Activated CD4-positive, alpha-beta T cell treated with anti-CD3 and anti-CD28 coated beads for 36 hours (primary cell): ENCODE measurements at places on chromosomes 12 and 14. TPM values are rescaled to one million over a fixed set of nuclear protein-coding genes. Genes with fewer than 3 reads are reported as not detected.
A peak's percentile ranks its signal among the peaks of the same experiment; 100 is the strongest.

- no peaks in the 10 kb centered on the region for H3K4me1 ChIP-seq
- H3K36me3 ChIP-seq, result no peaks in the 10 kb centered on the region
- DNase-seq, result no peak
- H3K4me3 ChIP-seq, result no peak overlapping the region
- no peak overlapping the region for H3K27ac ChIP-seq
Observed at GRCh38 chr12:61213646-61214045, 1046.6 kb upstream of the USP15 start.

- no peak overlapping the region for H3K27ac ChIP-seq
- DNase-seq, result no peak
- H3K4me1 ChIP-seq, result peaks cover 20% of the 10 kb centered on the region
- no peak overlapping the region for H3K4me3 ChIP-seq
- H3K27me3 ChIP-seq, result peaks cover 18% of the 10 kb centered on the region
Observed at GRCh38 chr14:54667026-54667744, 100.3 kb downstream of the SAMD4A start.

DNA sequence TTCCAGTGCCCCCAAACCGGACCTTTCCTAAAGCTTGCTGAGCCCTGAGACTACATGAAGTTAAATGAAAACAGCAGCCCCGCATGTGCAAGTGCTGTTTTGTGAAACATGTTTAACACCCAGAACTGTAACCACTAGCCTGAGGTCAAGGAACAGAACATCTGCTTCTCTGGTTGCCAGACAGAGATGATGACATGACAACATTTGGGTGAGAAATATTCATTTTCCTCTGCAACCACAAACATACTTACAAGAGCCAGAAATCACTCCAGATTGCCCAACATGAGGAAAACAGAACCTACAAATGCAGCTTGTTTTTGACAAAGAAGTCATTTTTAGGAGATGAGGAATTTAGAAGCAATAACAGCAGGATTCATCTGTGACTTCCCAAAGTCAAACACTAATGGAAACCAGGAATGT, 110.4 kb downstream of the BCAT1 start:
- peak overlapping the region; percentile 36 for H3K4me3 ChIP-seq
- H3K27me3 ChIP-seq, result peaks cover 10% of the 10 kb centered on the region
- peak; percentile 53 for DNase-seq

DNA sequence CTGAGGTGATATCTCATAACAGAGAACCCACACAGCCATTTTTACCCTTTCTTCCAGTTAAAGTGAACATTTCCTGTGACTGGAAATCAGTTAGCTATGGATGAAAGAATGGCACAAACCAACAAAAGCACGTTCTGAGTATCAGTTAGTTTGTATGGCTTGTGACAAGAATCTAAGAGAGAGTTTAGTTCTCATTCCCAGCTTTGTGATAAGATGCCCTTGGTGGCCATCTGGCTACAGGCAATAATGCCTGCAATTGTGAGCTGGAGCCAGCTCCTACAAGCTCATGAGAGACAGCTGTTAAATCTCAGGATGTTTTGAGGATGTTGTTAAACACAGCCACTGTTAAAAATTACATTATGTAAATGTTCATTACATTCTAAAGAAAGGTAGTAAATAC, 122.0 kb upstream of the FRMD6 start:
- no peaks in the 10 kb centered on the region for H3K4me1 ChIP-seq
- H3K36me3 ChIP-seq, result no peaks in the 10 kb centered on the region
- H3K4me3 ChIP-seq, result no peak overlapping the region
- H3K27me3 ChIP-seq, result peaks cover 6% of the 10 kb centered on the region
- DNase-seq, result no peak
- no peak overlapping the region for H3K27ac ChIP-seq

- no peak overlapping the region for H3K27ac ChIP-seq
- no peak for DNase-seq
- H3K27me3 ChIP-seq, result peaks cover 2% of the 10 kb centered on the region
- no peaks in the 10 kb centered on the region for H3K36me3 ChIP-seq
- H3K4me3 ChIP-seq, result no peak overlapping the region
Observed at GRCh38 chr12:111221062-111222026, 147.6 kb downstream of the PHETA1 start.

GRCh38 chr14:77027538-77028383, 747 bp downstream of the IRF2BPL start:
- H3K27ac ChIP-seq, result peak overlapping the region; percentile 55
- no peaks in the 10 kb centered on the region for H3K27me3 ChIP-seq
- peak overlapping the region; percentile 88 for H3K4me3 ChIP-seq
- DNase-seq, result peak; percentile 81
- peaks cover 37% of the 10 kb centered on the region for H3K36me3 ChIP-seq

DNA sequence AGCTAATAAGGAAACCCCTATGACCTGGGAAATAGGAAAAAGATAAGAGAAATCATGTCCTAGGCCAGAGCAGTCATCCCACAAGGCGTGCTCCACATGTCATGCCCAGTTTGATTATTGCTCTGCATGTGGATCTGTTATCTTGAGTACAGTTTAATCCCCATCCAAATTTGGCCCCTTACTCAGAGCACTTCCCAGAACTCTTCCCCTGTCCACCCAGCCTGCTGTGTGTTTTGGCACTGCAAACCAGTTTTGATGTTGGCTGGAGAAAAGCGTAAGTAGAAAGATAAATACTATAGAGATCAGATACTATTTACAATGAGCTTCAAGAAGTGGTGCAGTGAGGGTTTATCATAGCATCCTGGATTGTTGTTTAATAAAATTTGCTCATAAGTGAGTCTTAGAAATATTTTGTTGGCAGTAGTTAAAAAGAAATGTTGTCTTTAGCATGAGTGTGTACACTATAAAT, 83.8 kb downstream of the PTPRB start:
- H3K27ac ChIP-seq, result no peak overlapping the region
- no peaks in the 10 kb centered on the region for H3K4me1 ChIP-seq
- H3K4me3 ChIP-seq, result no peak overlapping the region
- DNase-seq, result no peak
- H3K27me3 ChIP-seq, result peaks cover 18% of the 10 kb centered on the region

DNA sequence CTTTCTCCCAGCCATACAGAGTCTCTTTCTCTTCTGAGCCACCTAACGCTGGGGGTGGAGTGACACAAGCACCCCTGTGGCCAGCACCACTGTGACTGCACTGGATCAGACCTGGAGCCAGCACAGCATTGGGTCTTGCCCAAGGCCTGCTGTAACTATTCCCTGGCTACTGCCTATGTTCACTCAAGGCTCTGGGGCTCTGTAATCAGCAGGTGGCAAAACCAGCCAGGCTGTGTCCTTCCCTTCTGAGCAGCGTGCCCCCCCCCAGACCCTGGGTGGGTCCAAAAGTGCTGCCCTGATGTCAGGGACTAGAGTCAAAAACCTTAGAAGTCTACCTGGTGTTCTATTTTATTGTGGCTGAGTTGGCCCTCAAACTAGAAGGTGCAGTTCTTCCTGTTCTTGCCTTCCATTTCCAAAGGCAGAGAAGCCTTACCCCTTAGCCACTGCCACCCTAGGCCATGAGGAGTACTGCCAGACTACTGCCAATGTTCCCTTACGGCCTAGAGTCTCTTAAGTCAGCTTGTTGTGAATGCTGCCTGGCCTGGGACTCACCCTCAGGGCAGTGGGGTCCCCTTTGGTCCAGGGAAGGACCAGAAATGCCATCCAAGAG, 49.9 kb downstream of the PELI2 start:
- H3K4me3 ChIP-seq, result no peak overlapping the region
- peaks cover 10% of the 10 kb centered on the region for H3K36me3 ChIP-seq
- no peak overlapping the region for H3K27ac ChIP-seq
- no peaks in the 10 kb centered on the region for H3K27me3 ChIP-seq
- peaks cover 22% of the 10 kb centered on the region for H3K4me1 ChIP-seq

- H3K4me1 ChIP-seq, result no peaks in the 10 kb centered on the region
- H3K27ac ChIP-seq, result no peak overlapping the region
- no peaks in the 10 kb centered on the region for H3K27me3 ChIP-seq
- peaks cover 3% of the 10 kb centered on the region for H3K36me3 ChIP-seq
- H3K4me3 ChIP-seq, result no peak overlapping the region
Observed at GRCh38 chr12:119691202-119691810, 23.4 kb downstream of the PRKAB1 start.

E2F7 gene
- 7.8 TPM for total RNA-seq

GRCh38 chr12:57474430-57474829, 5.2 kb downstream of the ARHGAP9 start:
- peak overlapping the region; percentile 37 for H3K27ac ChIP-seq
- H3K27me3 ChIP-seq, result no peaks in the 10 kb centered on the region
- no peak for DNase-seq
- H3K4me3 ChIP-seq, result peak overlapping the region; percentile 44
- peaks cover 60% of the 10 kb centered on the region for H3K36me3 ChIP-seq

KRT6C gene
- not detected for total RNA-seq

GSC gene
- not detected for total RNA-seq
